ENCODE measurements at places on chromosomes 7 and 10. TPM values are rescaled to one million over a fixed set of nuclear protein-coding genes. Genes with fewer than 3 reads are reported as not detected.

ATP5F1C gene
- total RNA-seq: 340 TPM

SH2D4B gene
- total RNA-seq: not detected

- no peaks in the 10 kb centered on the region for H3K36me3 ChIP-seq
- H3K4me3 ChIP-seq: no peak overlapping the region
Measured at GRCh38 chr10:35898716-35899440, 256.8 kb upstream of the FZD8 start.

DNA sequence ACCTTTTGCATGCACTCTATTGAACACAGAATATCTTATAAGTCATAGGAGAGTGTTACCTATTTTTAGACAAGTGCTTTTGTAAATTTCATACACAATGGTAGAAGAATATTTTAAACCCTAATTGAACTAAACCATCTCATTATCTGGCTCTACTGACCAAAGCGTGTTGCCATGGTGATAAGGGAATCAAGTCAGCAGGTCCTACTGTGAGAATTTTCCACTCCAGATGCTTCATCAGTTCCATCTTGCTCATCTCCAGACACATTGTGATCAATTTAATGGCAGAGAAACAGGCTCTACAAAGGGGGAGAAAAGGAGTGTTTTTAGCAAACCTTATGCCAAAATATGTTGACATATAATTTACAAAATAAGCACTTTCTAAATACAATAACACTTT, 621.9 kb upstream of the GHITM start:
- DNase-seq: no peak
- no peak overlapping the region for H3K4me3 ChIP-seq
- no peaks in the 10 kb centered on the region for H3K4me1 ChIP-seq
- H3K27ac ChIP-seq: no peak overlapping the region
- H3K27me3 ChIP-seq: peaks cover 2% of the 10 kb centered on the region
- peaks cover 4% of the 10 kb centered on the region for H3K36me3 ChIP-seq

DNA sequence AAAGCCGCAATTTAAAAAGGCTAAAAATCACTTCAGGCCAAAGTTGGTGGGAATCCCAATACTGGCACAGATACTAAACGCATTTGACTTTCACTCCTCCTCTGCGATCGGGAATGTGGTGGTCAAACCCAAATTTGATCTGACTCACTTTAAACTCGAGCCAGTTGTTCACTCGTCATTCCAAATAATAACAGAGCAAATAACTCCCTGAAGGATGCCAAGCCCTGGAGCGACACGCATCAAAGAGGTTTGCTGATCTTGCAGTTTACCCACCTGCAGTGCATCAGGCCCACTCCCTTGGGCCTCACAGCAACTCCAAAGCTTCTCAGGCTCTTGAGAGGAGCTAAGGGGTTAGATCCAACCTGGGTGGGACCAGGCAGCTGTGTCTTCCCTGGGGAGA, 12.2 kb downstream of the PTN start:
- H3K36me3 ChIP-seq: no peaks in the 10 kb centered on the region
- H3K4me1 ChIP-seq: peaks cover 5% of the 10 kb centered on the region
- peaks cover 6% of the 10 kb centered on the region for H3K27me3 ChIP-seq

DNA sequence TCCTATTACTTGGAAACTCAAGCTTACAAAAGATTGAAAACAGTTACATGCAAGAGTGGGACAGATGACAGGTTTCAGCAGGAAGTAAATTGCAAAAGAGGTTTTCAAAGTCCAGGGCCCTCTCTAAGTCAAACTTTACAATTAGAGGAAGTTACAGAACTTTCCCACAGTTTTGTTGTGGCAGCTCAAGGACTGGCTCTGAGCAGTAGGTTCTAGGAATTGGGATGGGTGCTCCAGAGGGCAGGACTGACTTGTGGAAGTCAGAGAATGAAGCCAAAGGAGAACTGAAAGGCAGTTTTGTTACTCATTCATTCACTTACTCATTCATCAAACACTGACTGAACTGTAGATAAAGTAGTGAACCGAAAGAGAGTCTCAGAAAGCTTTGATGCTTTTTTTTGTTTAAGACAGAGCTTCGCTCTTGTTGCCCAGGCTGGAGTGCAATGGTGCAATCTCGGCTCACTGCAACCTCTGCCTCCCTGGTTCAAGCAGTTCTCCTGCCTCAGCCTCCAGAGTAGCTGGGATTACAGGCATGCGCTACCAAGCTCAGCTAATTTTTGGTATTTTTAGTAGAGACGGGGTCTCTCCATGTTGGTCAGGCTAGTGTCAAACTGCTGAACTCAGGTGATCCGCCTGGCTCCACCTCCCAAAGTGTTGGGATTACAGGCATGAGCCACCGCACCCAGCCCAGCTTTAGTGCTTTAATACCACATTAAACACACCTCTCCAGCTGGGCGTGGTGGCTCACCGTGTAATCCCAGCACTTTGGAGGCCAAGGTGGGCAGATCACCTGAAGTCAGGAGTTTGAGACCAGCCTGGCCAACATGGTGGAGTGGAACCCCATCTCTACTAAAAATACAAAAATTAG, 66.8 kb upstream of the CCNJ start:
- no peaks in the 10 kb centered on the region for H3K4me1 ChIP-seq
- no peak overlapping the region for H3K27ac ChIP-seq
- H3K36me3 ChIP-seq: no peaks in the 10 kb centered on the region
- no peak overlapping the region for H3K4me3 ChIP-seq

DNA sequence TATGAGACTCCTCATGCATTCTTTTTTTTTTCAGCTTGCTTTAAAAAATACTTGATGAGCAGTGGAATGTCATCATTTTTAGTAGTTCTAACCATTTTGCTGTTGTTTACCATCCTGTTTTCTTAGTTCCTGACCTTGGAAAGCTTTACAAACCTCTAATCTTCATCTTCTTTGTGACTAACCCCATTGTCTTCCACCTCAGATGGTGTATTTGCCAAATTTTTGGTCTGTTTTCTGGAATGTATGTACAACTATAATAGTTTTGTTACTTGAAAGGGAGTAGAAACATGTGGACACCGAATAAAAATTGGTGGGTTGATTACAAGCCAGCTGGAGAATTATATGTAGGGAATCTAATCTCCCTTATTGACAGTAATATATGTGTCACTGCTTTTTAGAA, 172.7 kb downstream of the SND1 start:
- H3K4me3 ChIP-seq: no peak overlapping the region
- H3K27me3 ChIP-seq: no peaks in the 10 kb centered on the region
- peak; percentile 11 for DNase-seq
- H3K4me1 ChIP-seq: peaks cover 35% of the 10 kb centered on the region

UCN3 gene
- not detected for total RNA-seq

HOXA2 gene
- 0.11 TPM for total RNA-seq

- no peak overlapping the region for H3K27ac ChIP-seq
- peaks cover 22% of the 10 kb centered on the region for H3K4me1 ChIP-seq
- no peaks in the 10 kb centered on the region for H3K36me3 ChIP-seq
- no peak overlapping the region for H3K4me3 ChIP-seq
- no peak for DNase-seq
- H3K27me3 ChIP-seq: no peaks in the 10 kb centered on the region
Measured at GRCh38 chr10:4453950-4454349, 372.1 kb upstream of the AKR1E2 start.

DNA sequence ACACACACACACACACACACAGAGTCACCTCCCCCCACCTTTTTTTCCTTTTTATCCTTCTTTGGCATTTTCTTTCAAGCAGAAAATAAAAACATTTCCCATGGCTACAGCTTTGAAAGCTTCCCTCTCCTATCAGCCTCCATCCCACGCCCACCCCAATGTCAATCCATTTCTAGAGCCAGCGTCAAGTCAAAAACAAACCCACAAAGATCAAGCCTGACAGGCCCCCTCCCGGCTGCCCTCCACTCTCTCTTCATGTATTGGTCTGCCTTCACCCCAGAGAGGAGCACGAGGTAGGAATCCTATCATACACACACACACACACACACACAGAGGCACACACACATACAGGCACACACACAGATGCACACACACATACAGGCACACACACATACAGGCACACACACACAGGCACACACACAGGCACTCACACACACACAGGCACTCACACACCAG, 8.0 kb upstream of the TNRC18 start:
- H3K27me3 ChIP-seq: peaks cover 11% of the 10 kb centered on the region
- H3K36me3 ChIP-seq: peaks cover 37% of the 10 kb centered on the region
- peak overlapping the region; percentile 11 for H3K27ac ChIP-seq
- no peak for DNase-seq
- H3K4me1 ChIP-seq: peaks cover 20% of the 10 kb centered on the region
- H3K4me3 ChIP-seq: peak overlapping the region; percentile 23

CHRM2 gene
- 3.9 TPM for total RNA-seq

DNA sequence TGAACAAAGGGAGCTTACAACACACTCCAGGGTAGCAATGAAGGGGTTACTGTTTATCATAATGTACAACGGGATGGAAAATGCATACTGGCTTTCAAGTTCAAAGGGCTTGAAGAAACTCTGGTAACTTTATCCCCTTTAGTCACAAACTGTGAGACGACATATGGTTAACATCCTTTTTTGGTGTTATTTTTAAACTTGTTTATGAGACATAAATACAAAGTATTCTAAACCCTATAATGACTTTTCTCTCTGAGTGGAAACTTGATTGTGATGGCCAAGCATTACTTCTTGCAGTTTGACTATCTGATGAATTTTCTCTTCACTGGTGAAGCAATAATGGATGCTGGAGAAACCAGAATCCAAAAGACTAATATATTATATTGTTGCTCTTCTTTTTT, 62.0 kb upstream of the SEMA3A start:
- no peak for DNase-seq
- H3K27ac ChIP-seq: no peak overlapping the region
- peaks cover 30% of the 10 kb centered on the region for H3K4me1 ChIP-seq
- 0 out of 2 replicates have a peak, but pooled peaks cover 7% of the 10 kb centered on the region for H3K36me3 ChIP-seq
- H3K4me3 ChIP-seq: no peak overlapping the region

- no peak overlapping the region for H3K27ac ChIP-seq
- peaks cover 10% of the 10 kb centered on the region for H3K4me1 ChIP-seq
- H3K4me3 ChIP-seq: no peak overlapping the region
- H3K27me3 ChIP-seq: no peaks in the 10 kb centered on the region
- DNase-seq: peak; percentile 30
Measured at GRCh38 chr10:92990615-92991014, 70.0 kb upstream of the CYP26C1 start.

GRCh38 chr7:82413237-82413636, 30.3 kb downstream of the CACNA2D1 start:
- peaks cover 9% of the 10 kb centered on the region for H3K36me3 ChIP-seq
- DNase-seq: no peak
- no peaks in the 10 kb centered on the region for H3K27me3 ChIP-seq

DNA sequence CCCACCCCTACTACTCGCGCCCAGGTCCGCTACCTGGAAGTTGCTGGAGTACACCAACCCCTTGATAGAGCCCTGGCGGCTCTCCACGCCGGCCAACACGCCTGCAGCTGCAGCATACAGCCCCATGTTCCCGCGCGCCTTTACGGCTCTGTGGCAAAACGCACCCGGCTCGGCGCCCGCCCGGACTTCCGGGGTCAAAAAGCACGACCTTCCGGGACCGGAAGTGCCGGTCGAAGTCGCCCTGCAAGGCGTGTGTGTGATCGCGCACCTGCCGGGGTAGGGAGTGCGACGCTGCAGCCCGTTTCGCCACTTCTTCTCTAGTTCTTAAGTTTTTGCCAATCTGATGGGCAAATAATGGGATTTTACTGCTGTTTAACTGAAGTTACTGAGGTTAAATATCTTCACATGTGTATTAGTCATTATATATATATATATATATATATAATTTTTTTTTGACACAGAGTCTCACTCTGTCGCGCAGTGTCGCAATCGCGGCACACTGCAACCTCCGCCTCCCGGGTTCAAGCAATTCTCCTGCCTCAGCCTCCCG, at the start of gene NSUN5:
TSS of gene NSUN5 (minus strand) at position 162 of the 550 bp plus-strand sequence. CDS start at position 126, 36 bp downstream.
- no peaks in the 10 kb centered on the region for H3K27me3 ChIP-seq
- peaks cover 21% of the 10 kb centered on the region for H3K4me1 ChIP-seq
- H3K4me3 ChIP-seq: peak within 1 kb of the TSS; percentile 89
- peaks cover 13% of the 10 kb centered on the region for H3K36me3 ChIP-seq

- no peak overlapping the region for H3K4me3 ChIP-seq
- peaks cover 10% of the 10 kb centered on the region for H3K4me1 ChIP-seq
- H3K27ac ChIP-seq: no peak overlapping the region
- peaks cover 22% of the 10 kb centered on the region for H3K36me3 ChIP-seq
- no peaks in the 10 kb centered on the region for H3K27me3 ChIP-seq
Measured at GRCh38 chr7:129017933-129018538, 36.9 kb downstream of the TNPO3 start.

NEUROD6 gene
- total RNA-seq: not detected

DNA sequence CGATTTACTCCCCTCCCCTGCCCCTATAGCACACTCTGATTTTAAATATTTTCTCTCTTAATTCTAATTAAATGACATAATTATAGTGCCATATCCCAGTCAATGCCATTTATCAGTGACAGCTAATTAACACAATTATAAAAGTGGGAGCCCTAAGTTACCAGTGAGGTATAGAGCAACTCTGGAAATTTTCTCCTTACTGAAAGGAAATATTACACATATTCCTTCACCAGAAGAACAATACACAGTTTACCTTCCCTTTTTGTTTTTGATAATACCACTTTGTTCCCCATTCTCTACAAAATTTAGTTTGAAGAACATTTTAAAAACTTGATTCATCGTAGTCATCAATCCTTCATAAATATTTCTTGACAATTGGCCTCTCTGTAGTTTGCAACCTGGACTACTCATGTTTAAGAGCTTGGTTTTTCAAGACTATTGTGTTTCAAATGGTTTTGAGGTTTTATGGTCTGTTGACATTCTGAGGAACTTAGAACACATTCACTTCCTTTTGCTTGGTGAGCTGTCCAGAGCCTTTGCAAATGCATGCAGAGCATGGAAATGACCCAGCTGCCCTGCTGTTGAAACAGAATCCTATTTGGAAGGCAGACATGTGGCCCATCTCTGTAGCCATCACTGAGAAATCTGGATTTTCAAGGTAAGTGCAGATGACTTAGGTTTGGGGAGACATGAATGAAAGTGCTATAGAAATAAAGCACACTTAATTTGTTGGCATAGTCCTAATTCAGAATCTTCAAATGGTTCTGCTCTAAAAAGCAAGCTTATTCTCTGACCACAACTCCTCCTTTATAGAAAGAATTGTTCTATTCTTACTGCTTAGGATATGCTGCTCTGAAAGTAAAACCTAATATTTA, at the start of gene GPR141:
TSS of gene GPR141 (plus strand) at position 521 of the 875 bp plus-strand sequence. CDS start 56,628 bp downstream, outside the sequence.
- no peak for DNase-seq
- H3K4me3 ChIP-seq: no peak within 1 kb of the TSS
- no peak within 1 kb of the TSS for H3K27ac ChIP-seq
- no peaks in the 10 kb centered on the region for H3K36me3 ChIP-seq
- no peaks in the 10 kb centered on the region for H3K27me3 ChIP-seq

- no peak for DNase-seq
- no peak overlapping the region for H3K4me3 ChIP-seq
- no peaks in the 10 kb centered on the region for H3K4me1 ChIP-seq
- peaks cover 20% of the 10 kb centered on the region for H3K27me3 ChIP-seq
Measured at GRCh38 chr10:15601819-15602218, 117.9 kb downstream of the ITGA8 start.

CFAP46 gene
- 1.3 TPM for total RNA-seq

DNA sequence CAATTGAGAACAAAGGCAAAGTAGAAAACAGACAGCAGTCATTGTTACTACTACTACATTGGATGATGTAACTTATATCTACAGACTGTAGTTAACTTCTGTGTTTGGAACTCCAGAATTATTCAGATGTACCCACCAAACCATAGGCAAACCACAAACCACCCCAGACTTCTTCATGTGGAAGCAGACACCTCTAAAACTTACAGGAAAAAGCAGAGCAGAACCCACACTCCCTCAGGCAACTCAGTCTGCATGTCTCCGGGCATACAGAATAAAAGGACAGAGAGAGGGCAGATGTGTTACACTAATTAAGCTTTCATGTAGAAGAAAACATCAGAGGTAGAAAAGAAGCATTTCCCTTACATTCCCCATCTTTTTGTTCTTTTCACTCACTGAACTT, 9.0 kb downstream of the LSM5 start:
- no peak overlapping the region for H3K27ac ChIP-seq
- peaks cover 21% of the 10 kb centered on the region for H3K4me1 ChIP-seq
- no peak overlapping the region for H3K4me3 ChIP-seq
- no peak for DNase-seq

SOSTDC1 gene
- not detected for total RNA-seq
